ENCODE measurements at places on chromosomes 1 and 21. TPM values are rescaled to one million over a fixed set of nuclear protein-coding genes. Genes with fewer than 3 reads are reported as not detected.

- no peak for DNase-seq
- H3K4me1 ChIP-seq, result no peaks in the 10 kb centered on the region
Observed at GRCh38 chr1:44542420-44543063, 131.7 kb downstream of the TMEM53 start.

DNA sequence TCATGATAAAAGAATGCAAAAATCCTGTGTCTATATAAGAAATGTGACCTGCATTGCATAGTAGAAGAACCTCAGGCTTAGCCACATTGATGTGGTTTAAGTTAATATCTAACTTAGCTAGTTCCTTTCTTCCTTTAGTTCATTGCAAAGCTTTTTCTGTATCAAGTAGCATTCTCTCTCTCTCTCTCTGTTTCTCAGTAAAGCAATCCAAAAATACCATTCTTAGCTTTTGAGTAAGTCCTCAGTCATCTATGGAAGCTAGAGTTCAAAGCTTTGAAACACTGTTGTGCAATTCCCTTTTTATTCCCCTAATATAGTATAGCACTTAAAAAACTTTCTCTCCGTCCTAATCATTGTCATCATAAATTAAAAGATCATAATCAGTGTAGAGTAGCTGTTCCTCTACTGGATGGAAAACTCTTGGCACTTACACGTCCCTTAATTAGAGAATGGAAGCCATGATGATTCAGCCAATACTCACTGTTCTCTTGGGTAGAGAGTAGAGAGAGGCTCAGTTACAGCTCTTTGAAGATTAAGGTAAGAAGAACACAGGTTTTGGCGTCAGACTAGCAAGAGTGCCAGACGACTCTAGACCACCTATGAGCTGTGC lies 350.3 kb upstream of the LYPLAL1 start:
- no peak overlapping the region for H3K4me3 ChIP-seq
- H3K27ac ChIP-seq, result no peak overlapping the region
- H3K36me3 ChIP-seq, result no peaks in the 10 kb centered on the region
- no peaks in the 10 kb centered on the region for H3K27me3 ChIP-seq
- H3K4me1 ChIP-seq, result no peaks in the 10 kb centered on the region
- no peak for DNase-seq

The IGSF21 gene
- total RNA-seq, result 0.95 TPM

The CYP4A22 gene
- total RNA-seq, result not detected

The SLC22A15 gene
- total RNA-seq, result 3.3 TPM

DNA sequence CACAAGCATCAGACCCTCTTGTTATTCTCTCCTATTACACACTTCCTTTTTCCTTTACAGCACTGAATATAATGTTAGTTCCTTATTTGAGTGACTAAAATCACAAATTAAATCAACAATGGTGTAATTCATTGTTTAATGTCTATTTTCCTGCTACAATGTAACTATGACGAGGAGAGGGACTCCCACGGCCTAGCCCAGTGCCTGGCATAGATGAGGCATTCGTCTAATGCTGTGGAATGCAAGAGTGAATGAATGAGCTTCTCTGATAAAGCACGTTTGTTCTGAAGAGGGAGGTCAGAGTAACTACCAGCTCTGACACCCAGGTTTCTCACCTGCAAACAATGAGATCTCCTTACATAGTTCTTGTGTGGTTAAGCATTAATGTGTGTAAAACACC lies 479.4 kb downstream of the OMA1 start:
- H3K27ac ChIP-seq, result no peak overlapping the region
- no peaks in the 10 kb centered on the region for H3K4me1 ChIP-seq
- H3K36me3 ChIP-seq, result no peaks in the 10 kb centered on the region
- H3K27me3 ChIP-seq, result no peaks in the 10 kb centered on the region
- no peak for DNase-seq

The ADAM30 gene
- not detected for total RNA-seq

- no peaks in the 10 kb centered on the region for H3K4me1 ChIP-seq
- H3K4me3 ChIP-seq, result no peak overlapping the region
- H3K36me3 ChIP-seq, result no peaks in the 10 kb centered on the region
- H3K27me3 ChIP-seq, result no peaks in the 10 kb centered on the region
Observed at GRCh38 chr1:56331892-56332567, 247.3 kb downstream of the PLPP3 start.

The PYCR2 gene
- total RNA-seq, result 29.5 TPM

The HLX gene
- total RNA-seq, result 0.75 TPM

DNA sequence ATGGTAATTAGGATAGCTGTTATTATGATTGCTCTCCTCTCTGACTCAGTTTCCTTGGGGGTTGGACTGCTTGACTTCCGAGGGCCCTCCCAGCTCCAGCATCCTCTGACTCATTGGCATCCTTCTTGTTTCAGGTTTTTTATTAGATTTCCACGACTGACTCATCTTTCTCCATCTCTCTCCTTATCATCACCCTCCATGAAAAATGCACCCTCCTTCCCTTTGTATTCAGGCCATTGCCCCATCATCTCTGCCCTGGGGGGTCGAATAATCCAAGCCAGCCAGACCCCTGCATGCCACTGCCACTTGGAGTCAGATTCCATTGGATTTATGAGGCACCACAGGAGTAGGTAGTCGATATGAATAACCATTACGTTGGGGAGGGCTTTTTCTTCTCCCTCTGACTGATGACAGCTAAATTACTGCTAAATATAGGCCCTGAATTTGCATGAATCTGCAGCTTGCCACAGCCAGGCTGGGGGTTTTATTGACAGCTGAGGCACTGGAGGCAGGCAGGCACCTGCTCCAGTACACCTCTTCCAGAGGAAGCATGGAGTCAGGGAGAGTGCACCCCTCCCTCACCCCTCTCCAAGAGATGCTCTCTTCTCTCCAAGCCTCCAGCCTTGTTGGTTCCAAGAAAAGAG lies 91.7 kb downstream of the C1orf94 start:
- no peaks in the 10 kb centered on the region for H3K27me3 ChIP-seq
- no peaks in the 10 kb centered on the region for H3K4me1 ChIP-seq
- no peaks in the 10 kb centered on the region for H3K36me3 ChIP-seq
- no peak for DNase-seq
- no peak overlapping the region for H3K27ac ChIP-seq
- no peak overlapping the region for H3K4me3 ChIP-seq

The TACSTD2 gene
- 40.1 TPM for total RNA-seq

DNA sequence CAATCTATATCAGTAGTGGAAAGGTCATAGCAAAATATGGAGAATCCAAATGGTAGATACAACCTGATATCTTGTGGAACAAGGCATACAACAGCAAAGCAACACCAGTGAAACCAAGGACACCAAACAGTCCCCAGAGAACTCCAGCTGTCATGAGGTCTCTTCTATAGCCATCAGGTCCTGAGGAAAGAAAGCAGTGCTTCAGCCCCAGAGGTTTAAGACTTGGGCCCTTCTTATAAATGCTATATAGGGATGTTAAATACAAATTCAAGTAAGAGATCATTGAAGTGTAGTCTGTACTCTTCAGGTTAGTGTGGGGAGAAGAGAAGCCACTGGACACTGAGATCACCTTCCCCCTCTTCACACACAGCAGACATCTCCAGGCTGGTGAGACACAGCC lies 10.1 kb downstream of the FCRL2 start:
- H3K27ac ChIP-seq, result no peak overlapping the region
- H3K27me3 ChIP-seq, result no peaks in the 10 kb centered on the region
- no peaks in the 10 kb centered on the region for H3K36me3 ChIP-seq
- H3K4me1 ChIP-seq, result no peaks in the 10 kb centered on the region
- no peak for DNase-seq

The FAM110D gene
- total RNA-seq, result 0.79 TPM

DNA sequence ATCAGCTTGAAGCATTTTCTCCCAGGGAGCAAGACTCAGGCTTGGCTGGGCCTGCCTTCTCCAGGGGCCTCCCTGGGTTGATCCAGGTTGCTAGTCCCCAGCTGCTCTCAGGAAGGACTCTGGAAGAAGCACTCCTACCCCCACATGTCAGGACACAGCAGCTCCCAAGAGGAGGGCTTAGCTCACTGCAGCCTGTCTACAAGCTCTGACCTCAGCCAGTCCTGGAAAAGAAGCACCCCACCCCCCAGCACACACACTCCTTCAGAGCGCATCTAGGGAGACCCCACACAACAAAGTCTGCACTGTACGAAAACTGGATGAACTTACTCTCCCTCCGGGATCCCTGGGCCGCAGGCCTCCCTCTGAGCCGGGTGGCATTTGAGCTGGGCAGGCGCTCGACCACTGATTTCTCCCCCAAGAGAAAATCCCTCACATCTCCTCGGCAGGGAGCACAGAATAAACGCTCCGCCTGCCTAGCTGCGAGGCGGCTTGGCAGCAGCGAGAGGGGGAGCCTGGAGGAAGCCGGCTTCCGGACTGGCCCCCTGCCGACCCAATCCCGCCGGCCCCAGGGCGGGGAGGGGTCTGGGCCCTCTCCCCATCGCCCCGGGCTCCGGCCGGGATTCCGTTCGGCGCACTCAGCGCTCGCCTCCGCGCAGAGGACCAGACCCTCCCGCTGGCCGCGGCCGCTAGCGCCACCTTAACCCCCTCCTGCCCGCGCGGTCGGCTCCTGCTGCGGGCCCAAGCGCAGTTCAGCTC lies at the start of gene KCNA2:
Gene KCNA2, minus strand, starts transcription at position 458 of the 756 bp plus-strand sequence. CDS start 1,576 bp downstream, outside the sequence.
- peak; percentile 59 for DNase-seq
- peak within 1 kb of the TSS; percentile 50 for H3K4me3 ChIP-seq
- H3K27ac ChIP-seq, result no peak within 1 kb of the TSS
- no peaks in the 10 kb centered on the region for H3K36me3 ChIP-seq
- no peaks in the 10 kb centered on the region for H3K4me1 ChIP-seq

DNA sequence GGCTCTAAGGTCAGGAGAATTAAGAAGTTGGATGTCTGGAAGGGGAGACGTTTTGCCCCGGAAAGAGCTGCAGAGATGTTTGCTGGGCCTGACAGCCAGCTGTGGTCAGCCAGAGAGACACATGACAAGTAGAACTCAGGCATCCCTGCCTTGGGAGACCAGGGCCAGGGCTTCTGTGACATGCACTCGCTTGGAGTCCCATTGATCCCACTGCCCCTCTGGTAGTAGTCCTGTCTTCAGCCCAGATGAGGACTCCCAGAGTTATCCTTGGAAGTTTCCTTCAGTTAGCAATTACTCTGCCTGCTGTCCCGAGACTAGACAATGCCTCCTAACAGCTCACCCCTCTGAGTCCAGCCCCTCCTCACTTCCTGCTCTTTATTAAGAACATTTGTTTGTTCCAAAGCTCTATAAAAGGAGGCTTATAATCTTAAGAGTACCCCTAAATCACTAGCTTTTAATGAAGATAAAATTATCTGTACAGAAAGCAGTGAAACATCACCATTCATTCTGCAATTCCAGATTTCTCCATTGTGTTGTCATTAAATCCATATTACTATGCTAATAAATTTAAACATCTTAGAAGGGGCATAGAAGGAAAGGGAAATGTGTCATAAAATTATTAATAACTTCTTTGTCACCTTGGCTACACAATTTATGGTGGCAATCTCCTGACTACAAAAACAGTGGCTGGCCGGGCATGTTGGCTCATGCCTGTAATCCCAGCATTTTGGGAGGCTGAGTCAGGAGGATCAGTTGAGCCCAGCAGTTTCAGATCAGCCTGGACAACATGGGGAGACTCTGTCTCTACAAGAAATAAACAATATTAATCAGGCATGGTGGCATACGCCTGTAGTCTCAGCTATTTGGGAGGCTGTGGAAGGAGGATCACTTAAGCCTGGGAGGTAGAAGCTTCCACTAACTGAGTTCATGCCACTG lies 94.2 kb downstream of the KCNK1 start:
- peaks cover 26% of the 10 kb centered on the region for H3K4me1 ChIP-seq
- peak; percentile 52 for DNase-seq
- no peak overlapping the region for H3K4me3 ChIP-seq
- no peaks in the 10 kb centered on the region for H3K27me3 ChIP-seq
- H3K36me3 ChIP-seq, result no peaks in the 10 kb centered on the region

- no peak for DNase-seq
- H3K4me3 ChIP-seq, result no peak overlapping the region
- no peaks in the 10 kb centered on the region for H3K36me3 ChIP-seq
- no peaks in the 10 kb centered on the region for H3K27me3 ChIP-seq
Observed at GRCh38 chr1:193368302-193368701, 181.9 kb upstream of the B3GALT2 start.

The CRYBG2 gene
- total RNA-seq, result 1.3 TPM

- no peaks in the 10 kb centered on the region for H3K27me3 ChIP-seq
- no peak overlapping the region for H3K4me3 ChIP-seq
- DNase-seq, result no peak
- H3K27ac ChIP-seq, result no peak overlapping the region
Observed at GRCh38 chr1:235888119-235888643, 21.5 kb upstream of the LYST start.

GRCh38 chr1:187046293-187046692 lies 217.5 kb downstream of the PLA2G4A start:
- peaks cover 2% of the 10 kb centered on the region for H3K27me3 ChIP-seq
- H3K4me1 ChIP-seq, result no peaks in the 10 kb centered on the region
- DNase-seq, result no peak
- H3K4me3 ChIP-seq, result no peak overlapping the region

GRCh38 chr21:42505090-42505726 lies 8.4 kb upstream of the SLC37A1 start:
- DNase-seq, result no peak
- no peak overlapping the region for H3K4me3 ChIP-seq
- H3K4me1 ChIP-seq, result no peaks in the 10 kb centered on the region

GRCh38 chr1:234175363-234175762 lies 197.9 kb upstream of the COA6 start:
- no peaks in the 10 kb centered on the region for H3K27me3 ChIP-seq
- no peak overlapping the region for H3K4me3 ChIP-seq
- H3K36me3 ChIP-seq, result no peaks in the 10 kb centered on the region
- H3K4me1 ChIP-seq, result no peaks in the 10 kb centered on the region
- H3K27ac ChIP-seq, result no peak overlapping the region

DNA sequence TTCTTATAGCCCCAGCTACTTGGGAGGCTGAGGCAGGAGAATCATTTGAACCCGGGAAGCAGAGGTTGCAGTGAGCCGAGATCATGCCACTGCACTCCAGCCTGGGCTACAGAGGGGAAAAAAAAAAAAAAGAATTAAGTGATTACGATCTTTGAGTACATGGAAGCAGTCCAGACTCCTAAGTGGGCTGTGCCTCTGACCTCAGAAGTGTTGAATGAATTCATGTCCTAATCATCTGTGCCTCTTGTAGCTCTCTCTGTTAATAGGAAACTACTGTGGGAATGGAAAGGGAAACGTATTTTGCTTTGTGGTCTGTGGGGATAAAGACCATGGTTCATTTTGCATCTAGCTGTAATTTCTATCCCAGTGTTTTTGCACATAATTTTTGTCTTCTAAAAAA lies 8.4 kb upstream of the IVNS1ABP start:
- no peaks in the 10 kb centered on the region for H3K4me1 ChIP-seq
- H3K4me3 ChIP-seq, result no peak overlapping the region
- H3K27ac ChIP-seq, result no peak overlapping the region
- H3K27me3 ChIP-seq, result no peaks in the 10 kb centered on the region
- no peak for DNase-seq

- no peak overlapping the region for H3K27ac ChIP-seq
- H3K4me3 ChIP-seq, result no peak overlapping the region
- DNase-seq, result no peak
- H3K36me3 ChIP-seq, result no peaks in the 10 kb centered on the region
Observed at GRCh38 chr1:221302357-221302756, 423.1 kb downstream of the HLX start.

Measured in pancreas (tissue), 10 donors.